ENCODE measurements at places on chromosomes 12 and 14. TPM values are rescaled to one million over a fixed set of nuclear protein-coding genes. Genes with fewer than 3 reads are reported as not detected.
A peak's percentile ranks its signal among the peaks of the same experiment; 100 is the strongest.

DNA sequence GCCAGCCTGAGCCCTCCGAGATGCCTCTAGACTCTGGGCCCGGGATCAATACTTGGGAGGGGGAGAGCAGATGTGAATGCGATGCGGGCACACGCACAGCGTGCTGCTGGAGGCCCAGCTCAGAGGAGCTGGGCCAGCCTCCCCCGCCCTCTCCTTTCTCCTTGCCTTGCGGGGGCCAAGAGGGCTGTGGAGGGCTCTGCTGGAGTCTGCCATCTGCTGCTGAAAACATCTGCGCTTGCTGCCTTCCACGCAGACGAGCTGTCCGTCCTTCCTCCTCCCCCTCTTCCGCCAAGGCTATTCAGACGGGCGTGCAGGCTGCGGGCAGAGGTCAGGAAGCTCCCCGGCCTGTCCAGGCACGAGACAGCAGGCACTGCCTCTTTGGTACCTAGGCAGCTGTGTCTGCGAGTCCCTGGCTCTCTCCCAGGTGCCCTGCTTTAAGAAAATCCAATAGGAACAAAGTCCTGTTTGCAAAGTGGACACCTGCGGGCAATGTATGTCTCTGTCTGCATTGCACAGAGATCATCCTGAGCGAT is 75.2 kb downstream of the SPRING1 start:
- DNase-seq, result peak; percentile 47

Gene RHEBL1
- 0.33 TPM for total RNA-seq

- DNase-seq, result no peak
Measured at GRCh38 chr12:91574391-91574790, 391.8 kb upstream of the DCN start.

GRCh38 chr12:41962171-41962572 is 182.5 kb downstream of the GXYLT1 start:
- no peak for DNase-seq

Gene DMAC2L
- 4.8 TPM for total RNA-seq

Gene OR4K2
- total RNA-seq, result not detected

Gene LGR5
- not detected for total RNA-seq

DNA sequence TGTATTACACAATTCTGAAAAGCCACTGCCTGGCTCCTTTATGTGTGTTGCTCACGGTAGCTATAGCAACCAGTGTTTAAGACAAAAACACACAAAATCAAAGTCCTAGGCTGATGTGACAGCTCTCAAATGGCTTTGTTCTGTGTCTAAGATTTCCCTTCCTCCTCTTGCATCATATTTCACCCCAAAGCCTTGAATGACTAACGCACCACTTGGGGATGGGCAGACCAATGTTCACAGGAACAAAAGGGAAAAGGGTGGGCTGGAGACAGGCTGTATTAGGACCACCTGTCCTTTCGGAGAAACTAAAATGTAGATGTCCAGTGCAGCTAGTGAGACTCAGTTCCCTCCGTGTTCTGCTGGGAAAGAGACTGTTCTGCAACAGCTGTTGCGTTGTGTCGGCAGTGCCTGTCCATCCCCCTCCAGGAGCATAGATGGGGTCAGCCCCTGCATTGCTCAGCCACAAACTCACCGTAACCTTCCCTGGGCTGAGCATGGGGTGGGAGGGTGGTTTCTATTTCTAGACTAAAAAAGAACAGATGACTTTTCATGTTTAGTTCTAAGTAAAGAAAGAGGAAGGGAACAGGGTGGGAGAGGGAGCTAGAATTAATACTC is 26.8 kb upstream of the DAAM1 start:
- DNase-seq, result peak; percentile 88

DNA sequence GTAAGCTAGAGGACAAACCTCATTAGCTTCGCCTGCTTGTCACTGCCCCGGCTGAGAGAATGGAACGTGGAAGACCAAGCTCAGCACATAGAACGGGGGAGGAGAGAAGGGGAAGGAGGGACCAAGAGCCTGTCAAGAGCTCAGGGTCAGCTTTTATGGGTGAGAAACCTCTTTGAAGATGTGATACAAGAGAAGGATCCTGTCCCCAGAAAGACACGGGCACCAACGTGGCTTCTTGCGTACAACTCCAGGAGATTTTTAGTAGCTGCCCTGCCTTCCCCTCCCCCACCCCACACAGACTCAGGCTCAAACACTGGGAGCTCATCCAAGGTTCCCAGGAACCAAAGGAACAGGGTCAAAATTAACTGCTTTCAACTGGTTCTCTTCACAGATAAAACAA is 34.7 kb downstream of the APPL2 start:
- no peak for DNase-seq

GRCh38 chr12:91406920-91407341 is 224.3 kb upstream of the DCN start:
- DNase-seq, result no peak

- DNase-seq, result peak; percentile 63
Measured at GRCh38 chr12:71415336-71416231, 24.0 kb upstream of the LGR5 start.

GRCh38 chr12:13288501-13288900 is 92.0 kb downstream of the EMP1 start:
- peak; percentile 8 for DNase-seq

Gene ACVRL1
- 20.8 TPM for total RNA-seq

GRCh38 chr12:20474443-20474842 is 106.1 kb downstream of the PDE3A start:
- DNase-seq, result peak; percentile 68

DNA sequence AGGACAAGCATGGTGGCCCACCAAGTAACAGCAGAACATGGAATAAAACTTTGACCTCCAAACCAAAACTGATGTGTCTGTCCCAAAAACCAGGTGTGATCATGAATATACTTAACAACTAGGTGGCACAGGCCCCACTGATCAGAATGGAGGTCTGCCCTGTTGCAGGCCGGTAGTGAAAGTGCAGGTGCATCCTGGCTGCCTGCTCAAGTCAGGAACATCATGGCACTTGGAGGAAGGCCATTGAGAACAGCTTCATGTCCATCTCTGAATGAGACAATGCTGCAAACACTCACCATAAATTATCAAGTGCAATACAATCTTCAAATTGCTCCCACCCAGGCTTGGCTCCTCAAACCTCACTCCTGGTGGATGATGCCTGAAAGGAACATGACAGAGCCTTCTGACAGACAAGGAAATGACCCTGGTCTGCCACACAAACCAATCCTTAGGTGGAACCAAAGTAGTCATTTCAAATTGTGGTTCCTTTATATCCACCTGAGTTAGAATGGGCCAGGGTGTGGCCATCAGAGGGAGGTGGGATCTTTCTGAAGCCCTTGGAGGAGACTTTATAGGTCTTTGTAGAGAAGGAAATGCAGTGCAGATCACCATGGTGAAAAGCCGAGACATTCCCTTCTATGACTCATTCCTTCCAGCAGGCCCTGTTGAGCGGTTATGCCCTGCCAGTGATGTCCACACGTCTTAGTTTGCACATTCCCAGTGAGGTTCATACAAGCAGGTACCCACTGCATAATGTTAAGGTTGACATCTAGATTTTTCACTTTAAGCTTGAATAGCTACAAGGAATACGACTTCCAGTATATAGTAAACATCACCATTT is 36.0 kb downstream of the EGLN3 start:
- peak; percentile 5 for DNase-seq

Gene DPPA3
- total RNA-seq, result not detected

GRCh38 chr12:15689751-15690191 is 99.4 kb downstream of the EPS8 start:
- DNase-seq, result no peak

DNA sequence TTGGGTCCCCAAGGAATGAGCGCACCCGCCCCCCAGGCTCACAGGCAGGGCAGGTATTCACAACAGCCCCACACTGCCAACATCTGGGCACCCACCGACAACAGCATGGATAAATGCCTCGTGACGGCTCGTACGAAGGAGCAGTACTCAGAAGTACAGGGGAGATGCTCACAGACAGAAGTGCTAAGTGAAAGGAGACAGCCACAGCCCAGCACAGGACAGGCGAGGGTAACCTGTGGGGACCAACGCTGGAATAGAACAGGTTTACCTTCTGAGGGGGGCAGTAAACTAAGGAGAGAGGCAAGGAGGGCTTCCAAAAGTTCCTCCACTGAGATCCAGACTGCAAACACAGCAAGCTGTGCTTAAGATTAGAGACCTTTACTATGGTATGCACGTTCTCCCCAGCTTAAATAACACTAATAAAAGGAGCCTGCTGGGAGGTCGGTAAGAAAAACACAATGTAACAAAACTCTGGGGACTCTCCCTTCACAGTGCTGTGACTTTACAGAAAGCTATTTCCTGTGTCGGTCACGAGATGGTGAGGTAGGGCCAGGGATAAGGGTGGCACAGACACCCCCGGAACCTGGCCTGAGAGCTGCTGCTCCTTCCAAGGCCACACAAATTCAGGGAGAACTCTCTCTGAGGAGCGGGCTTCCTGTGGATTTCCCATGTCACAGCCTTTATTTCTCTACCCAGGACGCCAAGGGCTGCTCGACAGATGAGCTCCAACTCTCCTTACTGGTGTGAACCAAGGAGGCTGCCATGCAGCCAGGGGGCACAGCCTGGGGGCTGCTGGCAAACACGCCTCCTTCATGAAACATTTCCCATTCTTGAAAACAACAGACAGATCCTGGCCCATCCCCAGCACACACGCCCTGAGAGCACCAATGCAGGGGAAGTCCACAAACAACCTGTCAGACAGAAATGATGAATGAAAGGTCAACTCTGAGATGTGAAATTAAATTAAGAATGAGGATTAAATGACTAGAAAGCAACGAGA is 26.3 kb downstream of the SLC15A4 start:
- DNase-seq, result peak; percentile 54

GRCh38 chr12:40002178-40003169 is 103.4 kb downstream of the SLC2A13 start:
- no peak for DNase-seq

Gene EFS
- total RNA-seq, result 12.2 TPM

Gene KRT72
- total RNA-seq, result not detected

DNA sequence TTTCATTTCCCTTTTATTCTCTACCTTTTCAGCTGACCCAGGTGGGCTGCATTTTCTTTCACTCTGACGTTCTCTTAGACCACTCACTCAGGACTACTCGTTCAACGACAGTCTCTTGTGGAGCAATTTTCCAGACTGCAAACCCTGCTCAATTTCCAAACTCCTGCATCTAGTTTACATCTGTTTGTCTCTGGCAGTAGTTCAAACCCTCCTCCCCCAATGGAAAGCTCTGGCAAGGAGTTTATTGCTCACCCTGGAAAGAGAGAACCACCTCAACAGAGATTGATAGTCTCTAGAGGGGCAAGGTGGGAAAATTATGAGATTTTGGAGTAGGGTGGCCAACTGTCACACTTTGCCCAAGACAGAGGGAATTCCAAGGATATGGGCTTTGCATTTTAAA is 130.2 kb downstream of the TSHR start:
- no peak for DNase-seq

Gene ACOT4
- 1.7 TPM for total RNA-seq

GRCh38 chr14:94689985-94690400 is 77.8 kb downstream of the SERPINA3 start:
- no peak for DNase-seq

GRCh38 chr14:70052990-70053389 is 135.8 kb downstream of the SLC8A3 start:
- DNase-seq, result peak; percentile 41

DNA sequence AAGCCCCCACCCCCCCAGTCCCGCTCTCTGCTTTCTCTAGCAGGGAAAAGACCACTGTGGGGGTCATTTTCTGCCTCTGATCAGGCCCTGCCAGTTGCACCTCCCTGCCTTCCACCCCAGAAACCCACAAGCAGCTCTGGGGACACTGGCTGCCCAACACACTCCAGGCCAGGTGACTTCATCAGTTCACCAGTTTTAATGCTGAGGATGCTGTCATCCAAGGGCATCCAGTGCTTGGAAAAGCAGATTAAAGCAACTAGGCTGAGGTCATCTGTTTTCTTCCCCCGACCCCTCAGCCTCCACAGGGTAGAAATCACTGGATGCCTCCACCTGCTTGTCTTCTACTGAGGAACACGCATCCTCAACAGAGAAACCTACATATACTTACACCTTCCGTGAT is 282.4 kb downstream of the DPF3 start:
- DNase-seq, result no peak

DNA sequence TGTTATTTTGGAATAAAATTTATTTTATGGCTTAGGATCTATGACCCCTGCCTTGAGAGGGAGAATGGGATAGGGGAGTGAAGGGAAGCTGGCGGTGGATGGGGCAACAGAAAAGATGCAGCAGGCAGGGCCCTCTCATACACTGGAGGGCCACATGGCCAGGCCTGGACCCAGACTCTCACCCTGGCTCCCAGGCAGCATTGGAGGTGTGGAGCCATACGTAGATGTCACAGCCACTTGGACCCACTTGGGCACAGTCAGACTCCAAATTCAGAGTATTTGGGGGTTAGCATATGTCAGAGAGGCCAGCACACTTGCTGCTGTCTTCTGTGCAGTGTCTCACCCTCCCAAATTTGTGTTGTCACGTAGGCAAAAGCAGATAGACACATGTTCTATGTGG is 6.5 kb downstream of the NAB2 start:
- no peak for DNase-seq

- DNase-seq, result no peak
Measured at GRCh38 chr12:103956509-103957027, 9.1 kb upstream of the TDG start.

DNA sequence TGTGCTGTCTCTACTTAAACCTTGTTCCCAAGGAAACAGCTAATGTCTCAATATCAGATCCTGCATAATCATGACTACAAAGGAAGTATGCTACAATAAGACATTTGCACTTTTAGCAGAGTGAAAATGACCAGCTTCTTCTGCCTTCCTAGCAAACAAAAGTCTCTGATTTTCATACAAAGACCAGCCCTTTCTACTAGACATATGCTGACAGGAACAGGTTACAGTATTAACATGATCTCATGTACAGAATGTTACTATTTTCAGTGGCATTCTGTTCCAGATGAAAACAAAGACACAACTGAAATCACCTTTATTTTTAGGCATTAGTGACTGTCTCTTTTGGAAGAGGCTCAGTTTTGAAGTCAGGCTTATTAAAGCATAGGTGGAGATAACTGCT is 228.6 kb downstream of the MED13L start:
- DNase-seq, result peak; percentile 10

Gene HPD
- total RNA-seq, result 0.26 TPM

Gene PUS1
- 7.2 TPM for total RNA-seq

GRCh38 chr12:91222746-91223145 is 40.1 kb upstream of the DCN start:
- peak; percentile 82 for DNase-seq

GRCh38 chr12:124386661-124387527 is 92.0 kb downstream of the RFLNA start:
- DNase-seq, result no peak

Gene SMIM41
- 2.0 TPM for total RNA-seq

GRCh38 chr14:53881161-53881871 is 75.3 kb downstream of the BMP4 start:
- DNase-seq, result peak; percentile 73
